ENCODE measurements at places on chromosomes 16 and 17.
A peak's percentile ranks its signal among the peaks of the same experiment; 100 is the strongest.

DNA sequence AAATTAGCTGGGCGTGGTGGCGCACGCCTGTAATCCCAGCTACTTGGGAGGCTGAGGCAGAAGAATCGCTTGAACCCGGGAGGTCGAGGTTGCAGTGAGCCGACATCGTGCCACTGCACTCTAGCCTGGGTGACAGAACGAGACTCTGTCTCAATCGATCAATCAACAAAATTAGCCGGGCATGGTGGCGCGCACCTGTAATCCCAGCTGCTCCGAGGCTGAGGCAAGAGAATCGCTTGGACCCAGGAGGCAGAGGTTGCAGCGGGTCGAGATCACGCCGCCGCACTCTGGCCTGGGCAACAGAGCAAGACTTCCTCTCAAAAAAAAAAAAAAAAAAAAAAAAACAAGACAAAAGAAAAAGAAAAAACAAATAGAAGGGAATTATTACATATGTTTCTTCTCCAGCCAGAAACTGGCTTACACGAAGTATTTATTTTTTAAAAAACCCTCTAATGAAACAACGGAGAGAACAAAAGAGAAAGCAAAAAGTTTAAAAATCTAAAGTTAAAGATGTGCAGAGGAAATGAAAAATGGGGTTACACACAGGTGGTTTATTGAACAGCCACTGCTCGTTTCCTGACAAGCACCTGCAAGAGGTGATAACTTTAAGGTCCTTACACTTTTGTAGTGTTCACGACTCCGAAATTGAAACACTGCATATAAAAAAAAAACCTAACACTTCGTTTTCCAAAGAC, 1.4 kb downstream of the SYNRG start:
- DNase-seq: no peak

GRCh38 chr16:23959072-23959751, 123.4 kb downstream of the PRKCB start:
- no peak for DNase-seq

DNA sequence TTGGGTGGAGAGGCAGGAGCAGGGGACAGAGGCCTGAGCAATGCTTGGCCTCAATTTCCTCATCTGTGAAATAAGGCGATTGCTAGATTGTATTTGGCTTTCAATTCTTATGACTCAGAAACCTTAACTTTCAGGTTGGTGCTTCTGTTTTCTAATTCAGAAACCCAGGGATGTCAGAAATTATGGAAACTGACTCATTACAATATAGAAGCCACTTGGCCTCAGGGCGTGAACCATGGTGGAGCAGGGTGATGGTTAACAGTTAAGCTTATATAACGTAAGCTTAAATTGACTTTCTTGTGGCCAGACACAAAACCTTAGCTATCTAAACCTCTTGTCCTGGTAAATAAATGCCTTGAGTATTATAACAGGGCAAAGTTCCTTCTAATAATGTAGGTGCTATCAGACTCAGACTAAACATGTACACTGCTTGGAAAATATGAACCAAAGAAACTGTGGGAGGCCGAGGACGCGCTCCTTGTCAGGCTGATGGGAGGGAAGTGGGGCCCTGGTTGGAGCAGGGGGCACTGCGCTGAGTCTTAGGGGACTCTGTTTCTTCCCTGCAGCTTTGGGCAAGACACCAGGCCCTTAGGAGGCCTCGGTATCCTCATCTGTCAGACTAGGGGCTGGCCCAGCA, 17.1 kb upstream of the SREBF1 start:
- no peak for DNase-seq

- DNase-seq: no peak
Observed at GRCh38 chr16:2743007-2743810, 9.2 kb upstream of the SRRM2 start.

- DNase-seq: no peak
Observed at GRCh38 chr17:73423806-73424205, 112.0 kb upstream of the CDC42EP4 start.

GRCh38 chr17:77884967-77885641, 73.4 kb upstream of the TNRC6C start:
- no peak for DNase-seq

DNA sequence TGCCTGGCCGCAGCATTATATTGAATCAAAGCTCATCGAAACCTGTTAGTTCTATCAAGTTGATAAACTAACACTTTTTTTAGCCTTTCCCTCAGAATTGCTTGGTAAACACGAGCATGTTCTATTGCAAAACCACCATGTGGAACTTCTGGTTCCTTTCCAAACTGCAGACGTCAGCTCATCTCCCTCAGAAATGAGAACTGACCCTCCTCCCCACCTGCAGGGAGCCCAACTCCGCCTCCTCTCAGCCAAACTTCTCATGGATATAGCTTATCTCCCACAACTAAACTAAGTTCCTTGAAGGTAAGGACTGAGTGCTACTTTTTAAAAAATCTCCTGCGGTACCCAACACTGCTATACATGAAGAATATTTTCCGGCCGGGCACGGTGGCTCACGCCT, 6.7 kb downstream of the SHMT1 start:
- no peak for DNase-seq

GRCh38 chr16:4372578-4373355, 1.1 kb downstream of the VASN start:
- peak; percentile 77 for DNase-seq

GRCh38 chr17:64255764-64256163, 7.3 kb downstream of the TEX2 start:
- DNase-seq: no peak

DNA sequence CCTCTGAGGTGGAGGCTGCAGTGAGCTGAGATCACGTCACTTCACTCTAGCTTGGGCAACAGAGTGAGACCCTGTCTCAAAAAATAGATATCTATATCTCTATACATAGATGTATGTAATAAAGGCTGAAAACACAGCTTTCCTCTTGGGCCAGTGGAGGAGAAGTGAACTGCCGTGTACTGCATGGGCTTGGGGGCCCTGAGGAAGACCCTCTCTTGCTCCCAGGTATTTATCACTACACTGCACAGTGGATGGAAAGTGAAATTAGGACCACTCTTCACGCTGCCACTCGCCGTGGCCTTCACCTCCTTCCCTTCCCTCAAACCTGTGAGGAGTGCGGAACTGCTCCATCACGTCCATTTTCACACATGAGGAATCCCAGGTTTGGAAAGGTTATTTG, 68.8 kb upstream of the SIAH1 start:
- DNase-seq: no peak

- DNase-seq: no peak
Observed at GRCh38 chr16:20844588-20844987, 38.3 kb downstream of the REXO5 start.

DNA sequence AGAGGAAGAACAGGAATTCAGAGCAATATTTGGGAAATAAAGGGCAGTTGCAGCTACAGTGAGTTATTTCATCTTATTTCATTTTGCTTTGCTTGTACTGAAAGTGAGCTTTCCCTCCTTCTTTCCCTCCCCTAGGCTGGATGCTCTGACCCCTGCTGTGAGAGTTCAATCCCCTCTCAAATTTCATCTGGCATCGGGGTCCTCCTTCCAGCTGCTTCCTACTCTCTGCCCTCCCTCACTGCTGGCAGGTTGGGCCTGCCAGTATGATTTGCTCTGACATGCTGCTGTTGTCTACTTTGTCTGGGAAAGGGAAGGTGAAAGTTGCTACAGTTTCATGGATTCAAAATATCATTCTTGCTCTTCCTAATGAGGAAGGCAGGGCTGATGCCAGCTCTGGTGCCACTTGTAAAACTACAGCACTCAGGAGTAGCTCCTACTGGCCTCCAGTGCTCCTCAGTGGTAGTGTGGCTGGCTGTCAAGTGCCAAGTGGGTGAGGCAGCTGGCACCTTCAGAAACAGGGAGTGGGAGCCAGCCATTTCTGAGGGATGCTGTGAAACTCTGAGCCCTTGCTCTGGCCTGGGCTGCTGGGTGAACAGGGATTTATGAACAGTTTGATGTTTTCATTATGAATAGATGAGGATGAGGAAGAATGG, 408.6 kb downstream of the HAPSTR1 start:
- DNase-seq: no peak

DNA sequence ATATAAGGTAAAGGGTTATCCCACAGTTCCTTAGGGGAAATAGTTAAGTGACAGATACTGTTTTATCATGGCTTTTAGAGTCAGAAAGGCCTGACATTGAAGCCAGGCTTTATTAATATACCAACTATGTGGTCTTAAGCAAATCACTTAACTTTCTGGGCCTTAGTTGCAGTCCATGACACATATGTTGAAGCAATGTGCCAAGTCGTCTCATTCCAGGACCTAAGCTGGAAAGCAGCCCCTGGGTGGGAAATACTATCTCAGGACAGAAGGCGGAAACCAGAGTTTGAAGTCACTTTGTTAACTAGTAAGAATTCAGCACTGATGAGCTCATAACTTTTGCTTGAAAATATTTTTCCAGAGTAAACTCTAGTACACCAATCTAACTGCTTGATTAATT, 80.0 kb downstream of the USP32 start:
- no peak for DNase-seq

DNA sequence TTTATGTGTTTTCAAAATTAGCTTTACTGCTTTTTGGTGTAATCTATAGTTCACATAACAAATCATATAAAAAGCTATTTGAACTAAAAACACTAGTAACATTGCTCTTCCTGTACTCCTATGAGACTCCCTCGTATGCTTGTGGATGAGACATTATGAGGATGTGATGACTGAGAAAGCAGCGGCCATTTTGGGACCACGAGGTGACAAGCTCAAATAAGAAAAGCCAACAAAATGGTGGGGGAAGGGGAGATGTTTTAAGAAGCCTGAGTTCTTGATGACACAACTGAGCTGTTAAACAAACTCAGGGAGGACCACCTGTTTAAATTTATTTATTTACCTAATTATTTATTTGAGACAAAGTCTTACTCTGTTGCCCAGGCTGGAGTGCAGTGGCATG, 4.5 kb downstream of the CCL18 start:
- DNase-seq: no peak

- DNase-seq: no peak
Observed at GRCh38 chr17:82452162-82452561, 1.6 kb upstream of the CYBC1 start.

GRCh38 chr17:83113381-83113780, 34.0 kb downstream of the METRNL start:
- no peak for DNase-seq

GRCh38 chr17:56824503-56824902, 9.2 kb downstream of the C17orf67 start:
- DNase-seq: no peak

DNA sequence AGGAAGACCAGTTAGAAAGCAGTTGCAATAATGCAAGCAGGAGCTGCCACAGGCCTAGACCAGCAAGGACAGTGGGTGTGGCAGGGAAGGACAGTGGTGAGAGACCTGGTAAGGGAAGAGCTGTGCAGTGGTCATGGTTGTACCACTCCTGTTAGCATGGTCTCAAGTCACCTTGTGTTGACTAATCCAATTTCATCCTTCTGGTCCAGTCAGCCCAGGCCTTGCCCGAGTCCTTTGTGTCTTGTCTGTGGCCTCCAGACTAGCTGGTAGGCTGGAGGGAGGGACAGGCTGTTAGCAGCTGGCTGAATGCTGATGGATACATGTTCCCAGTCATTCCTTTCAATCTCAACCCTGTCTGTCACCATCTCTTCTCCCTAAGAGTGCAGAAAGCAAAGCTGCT, 54.1 kb upstream of the BRD7 start:
- DNase-seq: no peak
